Activated CD4-positive, alpha-beta T cell treated with anti-CD3 and anti-CD28 coated beads for 1 hour (primary cell): ENCODE measurements at places on chromosomes 4 and X.
A peak's percentile ranks its signal among the peaks of the same experiment; 100 is the strongest.

DNA sequence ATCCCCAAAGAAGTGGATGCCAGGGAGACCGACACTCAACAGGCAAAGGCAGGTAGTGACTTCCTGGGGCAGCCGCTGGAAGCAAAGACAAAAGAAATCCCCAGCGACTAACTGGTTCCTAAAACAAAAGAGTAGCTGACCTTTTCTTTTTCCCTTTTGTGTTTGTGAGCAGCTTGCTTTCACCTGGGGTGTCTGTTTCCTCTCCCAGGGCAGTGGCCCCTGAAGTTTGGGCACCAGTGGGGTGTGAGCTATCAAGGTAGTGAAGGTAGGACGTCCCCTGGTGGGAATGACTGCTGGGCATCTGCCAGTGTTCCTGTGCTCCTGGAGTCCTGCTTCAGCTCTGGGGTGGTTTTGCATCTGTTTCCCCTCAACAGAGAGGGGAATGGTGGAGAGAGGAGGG lies 41.6 kb upstream of the STIM2 start:
- no peak for DNase-seq

- no peak for DNase-seq
These were observed 136.3 kb upstream of the SMAD1 start for GRCh38 chr4:145345401-145345800.

DNA sequence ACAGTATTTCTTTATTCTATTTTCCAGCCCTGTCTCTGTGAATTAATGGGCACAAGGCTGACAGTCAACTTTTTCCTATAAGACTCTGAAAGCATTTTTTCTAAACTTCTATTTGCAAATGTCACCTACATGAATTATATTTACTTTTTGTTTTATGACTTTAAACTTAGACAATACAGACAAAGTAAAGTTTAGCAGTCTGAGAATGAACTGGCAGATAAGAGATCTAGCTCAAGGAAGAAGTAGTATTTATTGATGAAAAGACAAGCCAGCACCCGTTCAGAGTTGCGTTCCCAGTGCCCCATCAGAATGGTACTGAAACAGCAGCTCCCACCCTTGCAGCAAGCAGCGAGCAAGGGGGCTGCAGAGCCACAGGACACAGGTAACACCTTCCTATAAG lies 148.5 kb downstream of the FAM13A start:
- no peak for DNase-seq

DNA sequence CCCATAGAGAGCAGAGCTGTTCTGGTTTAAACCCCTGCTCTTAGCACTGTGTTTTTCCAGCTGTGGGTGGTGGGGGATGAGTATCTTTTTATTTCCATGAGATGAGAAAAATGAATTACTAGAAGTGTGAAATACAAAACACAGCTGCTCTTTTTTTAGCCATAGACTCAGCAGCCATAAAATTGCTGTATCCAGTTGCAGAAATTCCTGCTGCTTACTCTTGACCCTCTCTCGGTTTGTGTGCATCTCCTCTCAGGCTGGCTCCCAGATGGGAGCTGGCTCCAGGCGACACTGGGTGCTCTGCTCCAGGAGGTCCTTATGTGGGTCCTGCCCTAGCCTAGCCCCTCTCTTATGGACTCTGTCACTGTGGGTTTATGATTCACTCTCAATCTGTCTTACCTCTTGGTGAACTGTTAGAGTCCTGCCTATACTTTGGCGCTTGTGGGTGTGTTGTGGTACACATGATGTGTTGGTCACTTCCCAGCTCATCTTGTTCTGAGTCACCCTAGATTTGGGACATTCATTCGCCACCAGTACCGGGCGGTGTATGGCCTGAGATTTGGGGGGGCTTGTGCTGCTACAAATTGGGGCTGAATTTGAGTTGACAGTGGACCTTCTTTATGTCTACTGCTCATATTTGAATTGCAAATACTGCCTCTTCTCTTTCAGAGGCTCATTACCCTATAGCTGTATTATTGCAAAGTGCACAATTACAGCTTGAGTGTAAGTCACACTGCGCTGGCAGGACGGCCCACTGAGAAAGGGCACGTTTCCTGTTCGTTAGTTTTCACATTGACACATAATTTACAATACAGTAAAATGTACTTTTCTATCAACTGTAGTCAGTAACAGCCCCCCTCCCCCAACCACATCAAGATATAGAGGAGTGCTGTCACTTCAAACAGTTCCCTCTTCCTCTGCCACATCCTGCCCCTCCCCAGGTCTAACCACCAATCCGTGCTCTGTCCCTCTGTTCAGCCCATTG lies 46.9 kb upstream of the MSANTD1 start:
- peak; percentile 43 for DNase-seq

DNA sequence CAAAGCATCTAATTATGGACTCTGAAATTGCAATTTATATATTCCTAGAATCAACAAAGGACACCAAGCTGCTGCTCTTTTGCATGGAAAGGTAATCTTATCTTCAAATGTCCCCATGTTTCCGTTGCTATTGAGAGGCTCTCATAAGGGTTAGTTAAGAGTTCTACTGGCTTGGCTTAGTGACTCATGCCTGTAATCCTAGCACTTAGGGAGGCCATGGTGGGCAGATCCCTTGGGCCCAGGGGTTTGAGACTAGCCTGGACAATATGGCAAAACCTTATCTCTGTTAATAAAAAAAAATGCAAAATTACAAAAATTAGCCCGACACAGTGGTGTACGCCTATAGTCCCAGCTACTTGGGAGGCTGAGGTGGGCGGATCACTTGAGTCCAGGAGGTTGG lies 93.4 kb upstream of the RAPGEF2 start:
- no peak for DNase-seq

- no peak for DNase-seq
These were observed 170.4 kb upstream of the BCOR start for GRCh38 chrX:40268188-40268520.

- DNase-seq = no peak
These were observed 23.5 kb upstream of the THOC2 start for GRCh38 chrX:123756320-123756719.

GRCh38 chrX:77276742-77277141 lies 170.4 kb upstream of the FGF16 start:
- DNase-seq = no peak

DNA sequence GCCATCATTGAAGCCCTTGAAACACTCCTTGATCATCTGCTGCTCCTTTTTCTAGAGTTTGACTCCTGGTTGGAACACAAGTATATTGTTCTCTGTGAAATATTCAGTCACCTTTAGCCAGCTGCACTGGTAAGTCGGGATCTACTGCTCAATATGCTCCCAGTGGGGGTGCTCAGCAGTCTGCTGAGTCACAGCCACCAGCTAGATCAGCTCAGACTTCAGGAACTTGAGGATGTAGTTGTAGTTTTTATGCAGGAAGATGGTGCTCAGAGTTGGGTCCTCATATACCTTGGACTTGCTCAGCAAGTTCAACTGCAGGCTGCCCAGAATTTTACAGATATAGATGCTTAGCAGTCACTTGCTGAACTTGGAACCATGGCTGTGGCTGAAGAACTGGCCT lies 202.5 kb upstream of the RPL34 start:
- no peak for DNase-seq

DNA sequence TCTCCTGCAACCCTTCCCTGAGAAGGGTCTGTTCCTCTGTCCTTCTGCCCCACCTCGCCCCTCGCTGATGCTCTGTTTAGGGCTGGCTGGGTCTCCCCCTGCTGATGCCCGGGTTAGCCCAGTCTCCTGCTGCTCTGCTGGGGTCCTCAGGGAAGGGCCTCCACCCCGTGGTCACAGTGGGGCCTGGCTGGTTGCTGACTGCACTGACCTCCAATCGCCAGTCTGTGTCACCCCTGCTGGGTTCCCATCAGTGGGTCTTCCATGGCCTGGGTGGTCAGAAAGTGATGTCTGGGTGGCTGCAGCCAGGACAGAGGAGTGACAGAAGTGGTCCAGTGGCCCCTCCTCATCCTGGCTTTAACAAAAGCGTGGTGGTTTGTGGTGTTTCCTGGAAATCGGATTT lies 44.7 kb downstream of the EVC start:
- no peak for DNase-seq

DNA sequence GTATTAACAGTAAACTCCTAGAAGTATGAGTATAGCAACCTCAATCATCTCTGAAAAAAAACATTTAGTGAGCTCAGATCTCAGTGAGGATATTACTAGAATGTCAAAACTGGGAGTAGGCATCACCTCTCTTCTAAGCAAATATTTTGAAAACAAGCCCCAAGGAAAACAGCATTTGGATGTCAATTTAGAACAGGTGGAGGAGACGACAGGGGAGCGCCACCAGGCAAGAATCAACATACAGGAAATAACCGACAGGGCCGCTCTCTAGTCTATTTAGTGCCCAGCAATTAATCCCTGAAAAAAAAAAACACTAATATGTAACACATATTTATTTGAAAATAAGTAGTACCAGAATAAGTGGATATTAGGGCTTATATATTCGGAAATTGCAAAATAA lies 940.3 kb upstream of the ADGRL3 start:
- no peak for DNase-seq

GRCh38 chr4:8000721-8001491 lies 61.2 kb upstream of the AFAP1 start:
- no peak for DNase-seq

DNA sequence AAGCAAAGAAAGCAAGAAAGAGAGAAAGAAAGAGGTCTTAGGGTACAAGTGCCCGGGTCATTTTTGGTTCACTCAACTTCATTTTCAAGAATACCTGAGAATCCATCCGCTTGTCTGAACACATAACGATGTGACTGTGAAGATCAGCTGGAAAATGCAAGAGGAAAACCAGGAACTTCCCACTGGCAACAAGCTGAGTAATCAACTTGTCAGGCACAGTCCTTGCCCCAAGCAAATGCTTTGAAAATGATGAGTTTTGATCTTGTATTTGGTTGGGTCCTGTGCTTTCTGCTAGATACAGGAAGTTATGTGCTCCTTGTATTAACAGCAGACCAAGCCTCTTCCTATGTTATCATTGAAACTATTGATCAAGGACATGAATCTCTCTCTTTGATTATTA lies 239.1 kb downstream of the ASMT start:
- DNase-seq = no peak

DNA sequence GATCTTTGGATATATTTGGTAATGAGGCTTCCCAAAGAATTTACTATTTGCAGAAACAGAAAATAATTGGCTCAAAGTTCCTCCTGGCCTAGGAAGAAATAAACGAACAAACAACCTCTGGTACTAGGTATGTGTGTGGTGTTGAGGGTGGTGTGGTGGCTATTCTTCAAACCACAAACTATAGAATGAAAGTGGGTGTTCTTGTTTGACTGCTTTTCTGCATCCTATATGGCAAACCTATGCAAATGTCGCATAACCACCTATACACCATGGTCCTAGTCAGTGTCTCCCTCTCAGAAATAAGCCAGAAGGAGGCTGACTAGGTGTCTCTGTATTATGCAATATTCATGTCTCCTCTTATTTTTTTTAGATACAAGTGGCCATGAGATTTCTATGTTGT lies 106.6 kb upstream of the PCDH18 start:
- DNase-seq = no peak

GRCh38 chr4:73822389-73822788 lies 14.1 kb upstream of the CXCL6 start:
- no peak for DNase-seq

- no peak for DNase-seq
These were observed 108.1 kb downstream of the MGST2 start for GRCh38 chr4:139773560-139774318.

- no peak for DNase-seq
These were observed 54.1 kb downstream of the TXK start for GRCh38 chr4:48079972-48080391.

DNA sequence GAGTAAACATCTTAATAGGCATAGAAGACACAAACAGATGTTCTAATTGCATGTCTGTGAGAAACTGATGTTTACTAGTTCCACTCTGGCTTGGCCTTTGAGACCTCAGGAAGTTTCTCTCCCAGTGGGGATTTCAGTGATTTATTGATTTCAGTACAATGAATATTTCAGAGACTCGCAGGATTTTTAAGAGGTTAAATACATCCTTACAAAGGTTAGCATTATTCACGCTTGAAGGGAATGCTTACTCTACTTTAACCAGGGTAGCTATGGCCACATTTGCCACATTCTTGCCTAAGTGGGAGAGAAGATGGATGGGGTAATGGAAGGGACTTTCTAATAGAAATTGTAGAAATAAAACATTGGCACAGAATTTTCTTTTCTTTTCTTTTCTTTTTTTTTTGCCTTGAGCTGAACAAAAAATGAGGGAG lies 480.1 kb downstream of the SPRY1 start:
- DNase-seq = no peak

- DNase-seq = no peak
These were observed 598 bp downstream of the MAOB start for GRCh38 chrX:43881410-43882293.

DNA sequence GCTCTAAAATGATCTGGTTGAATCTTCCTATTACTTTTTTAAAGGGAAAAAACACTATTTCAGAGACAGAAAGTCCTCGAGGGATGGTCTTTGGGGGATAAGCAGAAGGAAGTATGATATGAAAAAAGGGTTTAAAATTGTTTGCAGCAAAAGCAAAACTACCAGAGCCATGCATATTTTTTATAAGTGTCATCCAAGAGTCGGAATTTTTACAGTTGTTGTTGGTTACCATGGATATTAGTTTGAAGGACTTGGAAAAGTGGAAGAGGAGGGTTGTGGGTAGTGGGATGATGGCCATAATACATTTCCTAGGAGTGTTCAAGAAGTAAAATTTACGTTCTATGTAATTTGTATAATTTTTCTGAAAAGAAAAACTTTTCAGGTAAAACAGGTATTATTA lies 134.4 kb downstream of the PCDH7 start:
- DNase-seq = no peak

DNA sequence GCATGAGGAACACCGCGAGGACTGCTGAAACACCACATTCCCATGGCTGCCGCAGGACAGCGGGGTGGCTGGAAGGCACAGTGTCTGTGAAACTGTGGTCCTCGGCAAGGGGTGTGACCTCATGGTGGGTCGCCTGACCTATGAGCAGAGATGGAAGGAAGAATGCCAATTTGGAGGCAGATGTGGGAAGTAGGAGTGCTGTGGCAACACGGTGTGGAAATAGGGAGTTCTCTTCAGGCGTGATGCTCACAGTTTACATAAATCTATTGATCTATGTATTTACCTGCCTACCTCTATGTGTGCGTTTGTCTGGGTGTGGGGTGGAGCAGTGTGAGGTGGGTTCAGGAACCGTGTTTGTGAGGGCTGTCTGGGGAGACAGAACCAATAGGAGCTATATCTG lies 62.3 kb upstream of the LSM6 start:
- DNase-seq = no peak

- no peak for DNase-seq
These were observed 6.9 kb downstream of the LAP3 start for GRCh38 chr4:17583941-17584340.

DNA sequence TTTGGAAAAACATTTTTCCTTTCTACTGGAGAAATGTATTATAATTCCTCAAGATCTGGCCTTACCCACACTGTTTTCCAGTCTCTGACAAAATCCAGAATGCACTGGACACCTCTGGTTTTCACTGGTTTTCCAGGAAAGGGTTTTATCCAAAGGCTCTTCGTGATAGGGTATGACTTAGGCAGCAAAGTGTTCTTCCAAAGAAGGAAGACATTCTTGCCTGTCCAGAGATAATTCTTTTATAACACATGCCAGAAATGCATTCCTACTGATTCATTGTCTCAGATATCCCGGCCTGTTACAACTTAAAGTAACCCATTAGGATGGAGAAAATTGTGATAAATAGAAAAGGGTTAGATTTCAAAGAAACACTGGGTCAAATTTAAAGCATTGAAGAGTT lies 2343.1 kb downstream of the PCDH7 start:
- DNase-seq = no peak
